ENCODE measurements at places on chromosomes 5 and 9. TPM values are rescaled to one million over a fixed set of nuclear protein-coding genes. Genes with fewer than 3 reads are reported as not detected.

The MEF2C gene
- total RNA-seq = 0.33 TPM

The IGIP gene
- total RNA-seq = 2.8 TPM

The SLC22A4 gene
- 1.1 TPM for total RNA-seq

The MSMP gene
- 0.88 TPM for total RNA-seq

The PHYHD1 gene
- 0.45 TPM for total RNA-seq

The PRUNE2 gene
- total RNA-seq = 0.50 TPM

The IFNB1 gene
- not detected for total RNA-seq

The CSF2 gene
- 1,084 TPM for total RNA-seq

The ZNF622 gene
- 40.7 TPM for total RNA-seq

The TAF11L5 gene
- not detected for total RNA-seq

The SLC36A3 gene
- not detected for total RNA-seq

The DELE1 gene
- 66.7 TPM for total RNA-seq

The AIF1L gene
- total RNA-seq = 0.72 TPM

The GRIA1 gene
- total RNA-seq = not detected

The RALGPS1 gene
- 1.7 TPM for total RNA-seq

The EGFLAM gene
- not detected for total RNA-seq

The FNIP1 gene
- total RNA-seq = 17.5 TPM

The IL33 gene
- not detected for total RNA-seq

The SLC23A1 gene
- total RNA-seq = 2.1 TPM

The IL3 gene
- total RNA-seq = 71.3 TPM

The FER gene
- 4.3 TPM for total RNA-seq

The SHISAL2B gene
- total RNA-seq = not detected

The KCNMB1 gene
- total RNA-seq = not detected

The OCLN gene
- 0.12 TPM for total RNA-seq

The CDX1 gene
- total RNA-seq = not detected

The HAVCR2 gene
- 70.0 TPM for total RNA-seq

The BSPRY gene
- total RNA-seq = 10.6 TPM

The LPAR1 gene
- not detected for total RNA-seq

The SLC6A7 gene
- not detected for total RNA-seq

The AHRR gene
- total RNA-seq = 25.8 TPM

The SLC28A3 gene
- total RNA-seq = 0.44 TPM

The WDR38 gene
- total RNA-seq = not detected

The SPAG8 gene
- 0.21 TPM for total RNA-seq

The CBY3 gene
- 0.63 TPM for total RNA-seq

The DHFR gene
- total RNA-seq = 73.4 TPM

The ODF2 gene
- total RNA-seq = 64.8 TPM

The SPATA31C1 gene
- not detected for total RNA-seq

The ZNF483 gene
- total RNA-seq = 1.8 TPM

The ZFYVE16 gene
- 9.4 TPM for total RNA-seq

The GPR21 gene
- total RNA-seq = 1.0 TPM

The SYK gene
- 0.05 TPM for total RNA-seq

The SPINK13 gene
- total RNA-seq = not detected

The PRRC1 gene
- total RNA-seq = 52.3 TPM

All from activated CD4-positive, alpha-beta T cell treated with anti-CD3 and anti-CD28 coated beads, Interleukin-2, amount 10 ng/mL, durations not matched to agents 24 days and 14 days (primary cell).